ENCODE measurements at places on chromosomes 16 and 17.

- no peak for DNase-seq
Observed at GRCh38 chr17:78572239-78573205, 4.7 kb downstream of the DNAH17 start.

GRCh38 chr17:6249732-6250131 lies 179.6 kb downstream of the WSCD1 start:
- no peak for DNase-seq

DNA sequence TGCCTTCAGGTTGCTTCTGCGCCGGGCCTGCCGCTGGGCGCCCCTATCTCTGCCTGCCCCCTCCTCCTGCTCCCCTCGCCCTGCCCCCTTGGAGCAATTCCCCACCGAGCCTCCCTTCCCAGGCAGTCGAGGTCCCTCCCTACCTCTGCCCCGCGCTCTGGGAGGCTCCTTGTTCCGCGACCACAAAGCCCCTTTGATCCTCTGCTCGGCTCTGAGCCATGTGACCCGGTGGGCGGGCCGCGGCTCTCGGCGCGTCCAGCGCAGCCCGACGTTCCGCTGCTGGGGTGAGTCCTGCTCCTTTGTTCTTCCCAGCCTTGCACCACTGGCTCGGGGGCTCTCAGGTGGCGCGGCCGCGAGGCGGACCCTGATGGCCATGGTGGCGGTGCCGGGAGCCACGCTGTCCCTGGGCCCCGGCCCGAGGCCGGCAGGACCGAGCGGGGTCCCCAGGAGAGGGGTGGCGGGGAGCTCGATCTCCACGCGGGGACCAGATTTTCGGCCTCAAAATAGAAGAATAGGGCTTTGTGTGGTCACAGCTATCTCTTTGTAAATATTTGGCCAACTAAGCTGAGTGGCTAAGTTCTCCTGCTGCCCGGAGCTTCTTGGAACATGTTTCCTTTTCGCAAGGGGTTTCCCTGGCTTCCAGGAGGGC lies 310.6 kb downstream of the SEC14L1 start:
- peak; percentile 71 for DNase-seq

DNA sequence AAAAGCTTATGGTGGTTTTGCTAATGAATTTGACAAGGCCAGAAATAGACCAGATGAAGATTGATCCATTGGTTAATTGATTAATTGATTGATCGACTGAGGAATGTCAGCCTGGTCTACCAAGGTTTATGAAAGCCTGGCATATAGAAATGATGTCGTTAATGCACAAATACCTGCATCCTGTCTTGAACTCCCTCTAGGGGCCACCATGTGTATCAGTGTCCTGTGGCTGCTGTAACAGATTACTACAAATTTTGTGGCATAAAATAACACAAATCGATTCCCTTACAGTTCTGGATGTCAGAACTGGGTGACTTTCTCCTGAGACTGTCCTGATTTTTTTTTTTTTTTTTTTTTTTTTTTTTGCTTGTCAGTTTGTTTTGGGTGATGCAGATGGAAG lies 553.2 kb downstream of the MAF start:
- DNase-seq, result no peak

GRCh38 chr16:58732545-58733247 lies 1.4 kb downstream of the GOT2 start:
- DNase-seq, result no peak

GRCh38 chr16:80547145-80547544 lies 6.4 kb downstream of the DYNLRB2 start:
- no peak for DNase-seq

- DNase-seq, result no peak
Observed at GRCh38 chr16:68873635-68874471, 30.5 kb downstream of the TANGO6 start.

- no peak for DNase-seq
Observed at GRCh38 chr17:7626307-7626706, 1.3 kb downstream of the SAT2 start.

GRCh38 chr16:1631931-1632637 lies 19.9 kb downstream of the CRAMP1 start:
- no peak for DNase-seq

DNA sequence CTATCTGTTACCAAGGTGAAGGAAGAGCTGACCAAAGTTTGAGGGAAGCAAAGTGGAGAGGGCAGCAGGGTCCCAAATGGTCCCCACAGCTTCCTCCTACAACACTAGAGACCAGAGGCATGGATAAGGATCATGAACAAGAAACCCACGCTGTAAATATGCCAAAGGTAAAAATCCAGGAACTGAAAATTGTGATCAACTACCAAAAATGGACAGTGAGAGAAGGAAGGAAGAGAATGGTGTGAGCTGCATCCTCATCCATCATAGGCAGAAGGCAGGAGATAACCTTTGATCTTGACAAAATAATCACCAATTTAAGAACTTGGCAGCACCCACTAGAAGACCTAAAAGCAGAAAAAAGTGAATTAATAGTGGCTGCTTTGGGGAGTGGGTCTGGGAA lies 66.2 kb downstream of the CYTH1 start:
- no peak for DNase-seq

- no peak for DNase-seq
Observed at GRCh38 chr16:11450136-11450535, 104.9 kb downstream of the RMI2 start.

GRCh38 chr16:13606804-13607203 lies 313.1 kb upstream of the ERCC4 start:
- no peak for DNase-seq

GRCh38 chr17:19295473-19296135 lies 58.4 kb downstream of the EPN2 start:
- DNase-seq, result no peak

GRCh38 chr17:29645515-29646051 lies 22.9 kb upstream of the CORO6 start:
- no peak for DNase-seq

DNA sequence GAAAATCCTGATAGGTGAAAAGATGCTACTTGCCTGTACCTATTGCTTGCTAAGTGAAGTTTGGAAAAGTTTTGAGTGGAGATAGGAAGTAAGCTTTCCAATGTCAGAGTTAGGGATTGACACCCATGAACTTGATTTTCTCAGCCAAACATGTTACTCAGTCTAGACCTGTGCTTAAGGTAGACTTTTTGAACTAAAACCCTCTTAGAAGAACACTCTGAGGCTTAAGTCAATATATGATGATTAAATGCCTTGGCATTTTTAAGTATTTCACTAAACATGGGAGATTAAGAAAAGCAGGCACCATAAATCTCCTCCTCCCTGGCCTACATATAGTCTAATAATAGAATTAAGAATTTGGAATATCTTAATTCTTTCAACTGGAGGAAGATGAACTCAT lies 785.6 kb upstream of the SOX9 start:
- DNase-seq, result no peak

GRCh38 chr16:23392223-23392600 lies 60.8 kb downstream of the COG7 start:
- DNase-seq, result no peak

Data from activated T-cell treated with anti-CD3 and anti-CD28 coated beads for 24 hours (primary cell).